ENCODE measurements at places on chromosomes 4 and X. TPM values are rescaled to one million over a fixed set of nuclear protein-coding genes. Genes with fewer than 3 reads are reported as not detected.

GRCh38 chr4:125360727-125361126, 46.0 kb downstream of the FAT4 start:
- H3K36me3 ChIP-seq: no peaks in the 10 kb centered on the region
- no peak overlapping the region for H3K4me3 ChIP-seq
- DNase-seq: no peak
- H3K4me1 ChIP-seq: no peaks in the 10 kb centered on the region

GRCh38 chrX:130136496-130136895, 26.2 kb upstream of the ELF4 start:
- H3K4me3 ChIP-seq: no peak overlapping the region
- DNase-seq: no peak
- H3K36me3 ChIP-seq: no peaks in the 10 kb centered on the region
- H3K27ac ChIP-seq: no peak overlapping the region
- H3K27me3 ChIP-seq: no peaks in the 10 kb centered on the region

GRCh38 chrX:66012094-66012534, 27.8 kb downstream of the VSIG4 start:
- no peak overlapping the region for H3K4me3 ChIP-seq
- H3K36me3 ChIP-seq: no peaks in the 10 kb centered on the region
- DNase-seq: no peak
- H3K4me1 ChIP-seq: peaks cover under 1% of the 10 kb centered on the region

DNA sequence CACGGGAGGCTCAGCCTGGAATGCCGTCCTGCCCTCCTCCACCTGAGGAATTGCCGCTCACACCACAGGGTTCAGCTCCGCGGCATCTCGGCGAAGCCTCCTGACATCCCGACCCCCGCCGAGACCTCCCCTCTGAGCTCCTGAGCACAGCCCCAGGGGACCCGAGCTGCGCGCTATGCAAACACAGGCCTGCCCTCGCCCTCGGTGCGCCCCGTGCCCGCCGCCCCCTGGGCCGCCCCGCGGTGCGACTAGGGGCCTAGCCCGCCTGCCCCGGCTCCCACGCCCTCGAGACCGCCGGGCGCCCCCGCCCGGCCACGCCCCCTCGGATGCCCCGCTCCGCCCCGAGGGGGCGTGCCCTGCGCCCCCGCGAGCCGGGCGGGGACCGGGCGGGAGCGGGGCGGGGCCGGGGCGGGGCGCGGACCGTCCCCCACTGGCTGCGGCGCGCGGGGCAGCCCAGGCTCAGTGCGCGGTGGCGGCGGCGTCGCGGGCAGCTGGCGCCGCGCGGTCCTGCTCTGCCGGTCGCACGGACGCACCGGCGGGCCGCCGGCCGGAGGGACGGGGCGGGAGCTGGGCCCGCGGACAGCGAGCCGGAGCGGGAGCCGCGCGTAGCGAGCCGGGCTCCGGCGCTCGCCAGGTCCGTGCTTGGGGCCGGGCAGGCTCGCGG, at the start of gene FGFR3:
Gene FGFR3 (plus strand): TSS at position 462 of the 664 bp plus-strand sequence. CDS start 642 bp downstream, outside the sequence.
- H3K27me3 ChIP-seq: peaks cover 14% of the 10 kb centered on the region
- no peaks in the 10 kb centered on the region for H3K4me1 ChIP-seq
- H3K4me3 ChIP-seq: no peak within 1 kb of the TSS
- no peak for DNase-seq

Gene MAGED4B
- 304 TPM for total RNA-seq

Data from glutamatergic neuron (in vitro differentiated cells).